ENCODE measurements at places on chromosomes 7 and 10.

DNA sequence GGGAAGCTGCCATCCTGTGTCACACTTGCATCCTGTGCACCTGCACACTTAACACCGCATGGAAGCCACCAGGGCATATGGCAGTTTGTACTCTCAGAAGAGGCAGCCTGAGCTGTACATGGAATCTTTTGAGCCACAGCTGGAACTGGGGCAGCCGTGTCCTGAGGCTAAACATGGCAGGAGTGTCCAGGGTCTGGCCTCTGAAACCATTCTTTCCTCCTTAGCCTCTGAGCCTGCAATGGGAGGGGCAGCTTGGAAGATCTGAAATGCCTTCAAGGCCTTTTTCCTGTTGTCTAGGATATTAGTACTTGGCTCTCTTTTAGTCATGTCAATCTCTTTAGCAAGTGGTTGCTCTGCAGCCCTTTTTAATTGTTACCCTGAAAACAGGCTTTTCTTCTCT lies 16.4 kb downstream of the PLCE1 start:
- no peak for DNase-seq

GRCh38 chr10:13993169-13993568 lies 337.6 kb downstream of the FRMD4A start:
- DNase-seq, result no peak

DNA sequence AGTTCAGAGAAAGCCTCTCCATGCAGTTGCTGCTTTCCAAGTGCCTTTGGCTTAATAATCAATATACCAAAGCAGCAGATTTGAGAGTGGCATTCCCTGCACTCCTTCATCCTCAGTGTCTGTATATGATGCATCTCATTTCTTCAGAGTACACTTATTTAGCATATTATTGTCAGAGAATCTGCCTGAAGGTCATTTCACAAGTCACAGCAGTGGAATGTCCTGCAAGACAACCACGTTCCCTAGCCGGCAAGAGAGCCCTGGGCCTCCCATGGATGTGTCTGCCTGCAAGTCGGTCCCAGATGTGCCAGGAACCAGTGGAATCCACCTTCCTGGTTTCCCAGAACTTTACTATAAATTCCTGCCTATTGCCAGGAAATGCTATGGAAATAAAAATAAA lies 289.4 kb upstream of the IGFBP3 start:
- no peak for DNase-seq

DNA sequence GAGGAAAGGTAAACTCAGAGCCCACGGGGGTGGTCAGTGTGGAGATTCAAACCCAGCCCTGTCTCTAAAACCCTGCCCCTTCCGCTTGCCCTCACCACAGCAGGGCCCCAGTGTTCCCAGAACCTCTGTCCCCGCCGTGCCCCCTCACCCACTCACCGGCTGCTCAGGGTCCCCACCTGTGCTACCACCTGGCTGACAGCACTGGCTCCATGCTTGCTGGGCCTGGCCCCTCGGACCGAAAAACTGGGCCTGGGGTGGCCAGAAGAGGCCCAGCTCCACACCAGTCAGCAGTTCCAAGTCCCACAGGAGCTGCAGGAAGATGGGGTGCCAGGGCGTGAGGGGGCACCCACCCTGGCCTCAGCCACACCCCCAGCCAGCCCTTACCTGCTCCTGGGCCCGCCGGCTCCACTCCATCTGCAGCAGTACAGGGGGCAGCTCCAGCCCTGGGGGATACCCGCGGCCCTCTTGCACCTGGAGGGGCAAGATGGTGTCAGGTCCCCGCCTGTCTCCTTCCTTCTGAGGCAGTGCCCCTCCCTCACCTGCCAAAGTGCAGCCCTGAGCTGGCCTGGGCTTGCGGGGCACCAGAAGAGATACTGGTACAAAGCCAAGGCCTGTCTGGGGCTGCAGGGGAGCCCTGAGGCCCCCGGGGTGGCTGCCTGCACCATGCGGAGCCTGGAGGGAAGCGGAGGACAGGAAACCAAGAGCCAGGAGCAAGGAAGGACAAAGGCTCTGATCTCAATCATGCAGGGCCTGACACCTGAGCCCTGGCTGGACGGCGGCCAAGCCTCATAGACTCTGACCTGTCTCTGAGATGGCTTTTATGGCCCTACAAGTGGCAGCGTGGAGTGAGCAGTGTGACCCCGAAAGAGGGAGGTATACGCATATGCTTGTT lies 11.7 kb downstream of the ATP6V1F start:
- no peak for DNase-seq

DNA sequence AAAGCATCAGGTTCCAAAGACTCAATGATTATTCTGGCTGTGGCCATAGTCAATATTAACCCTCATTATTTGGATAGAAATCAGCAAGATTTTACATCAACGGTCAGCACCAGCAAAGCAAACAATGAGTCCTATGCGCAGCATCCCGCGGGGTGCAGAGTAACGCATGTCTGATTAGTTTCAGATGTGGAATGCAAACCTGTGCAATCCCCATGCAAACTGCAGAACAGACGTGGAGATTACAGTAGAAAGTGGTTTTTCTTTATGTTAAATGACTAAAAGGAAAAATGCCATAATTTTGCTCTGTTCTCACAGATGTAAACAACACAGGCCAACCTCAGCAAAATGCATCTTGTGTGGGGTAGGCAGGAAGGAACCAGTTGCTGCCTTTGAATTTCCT lies 258.1 kb upstream of the GRB10 start:
- DNase-seq, result no peak

- DNase-seq, result no peak
Measured at GRCh38 chr10:123021517-123021916, 12.7 kb downstream of the ACADSB start.

- no peak for DNase-seq
Measured at GRCh38 chr10:28939281-28940157, 262.2 kb downstream of the BAMBI start.

DNA sequence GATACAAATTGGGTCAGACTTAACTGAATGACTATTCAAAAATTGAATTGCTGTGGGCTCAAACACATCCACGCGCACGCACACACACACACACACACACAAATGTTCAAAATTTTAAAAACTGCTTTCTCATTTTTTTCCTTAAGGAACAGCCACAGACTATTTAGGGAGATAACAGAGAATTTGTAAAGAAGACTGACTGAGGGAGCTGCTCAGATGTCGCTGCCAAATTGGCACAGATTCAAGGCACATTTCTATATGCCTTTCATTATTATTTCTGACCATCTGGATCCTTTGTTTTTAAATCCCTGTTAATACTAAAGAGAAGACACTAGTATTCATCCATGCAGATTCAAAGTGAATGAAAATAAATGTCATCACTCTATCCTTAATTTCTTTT lies 154.8 kb downstream of the DGKB start:
- no peak for DNase-seq

DNA sequence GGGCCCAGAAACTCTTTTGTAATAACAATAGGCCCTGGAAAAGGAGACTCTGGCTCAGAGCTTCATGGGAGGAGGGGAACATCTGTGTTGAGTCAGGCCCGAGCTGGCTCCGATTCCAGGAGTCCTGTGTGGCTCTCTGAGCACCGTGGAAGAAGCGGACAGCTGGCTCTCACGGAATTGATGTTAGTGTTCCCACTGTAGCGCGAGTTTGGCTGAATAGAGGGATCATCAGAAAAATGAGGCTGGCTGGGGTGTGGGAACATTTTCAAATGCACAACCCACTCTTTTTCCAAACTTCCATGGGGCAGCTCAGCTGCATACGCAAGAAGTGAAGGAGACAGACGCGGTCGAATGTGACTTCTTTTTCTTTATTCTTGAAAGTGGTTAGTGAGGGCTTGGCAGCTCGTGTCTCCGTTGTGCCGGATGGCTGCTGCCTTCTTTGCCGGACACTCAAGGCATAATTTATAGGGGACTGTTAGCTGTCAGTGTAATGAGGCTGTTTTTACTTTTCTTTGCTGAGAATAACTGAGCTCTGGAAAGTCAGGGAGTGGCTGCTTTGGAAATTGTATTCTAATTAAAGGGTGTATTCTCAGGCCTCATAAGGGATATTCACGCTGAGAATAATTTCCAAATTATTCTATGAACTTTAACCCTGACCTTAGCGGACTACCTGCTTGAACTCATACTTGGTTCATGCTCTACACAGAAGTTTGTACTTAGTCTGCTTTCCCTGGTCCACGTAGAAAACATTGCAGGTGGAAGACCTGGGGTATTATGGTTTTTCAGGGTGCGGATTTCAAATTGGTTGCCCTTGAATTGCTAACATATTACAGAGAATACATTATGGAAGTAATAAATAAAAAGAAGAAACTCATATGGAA lies 23.1 kb downstream of the MDFIC start:
- DNase-seq, result no peak

DNA sequence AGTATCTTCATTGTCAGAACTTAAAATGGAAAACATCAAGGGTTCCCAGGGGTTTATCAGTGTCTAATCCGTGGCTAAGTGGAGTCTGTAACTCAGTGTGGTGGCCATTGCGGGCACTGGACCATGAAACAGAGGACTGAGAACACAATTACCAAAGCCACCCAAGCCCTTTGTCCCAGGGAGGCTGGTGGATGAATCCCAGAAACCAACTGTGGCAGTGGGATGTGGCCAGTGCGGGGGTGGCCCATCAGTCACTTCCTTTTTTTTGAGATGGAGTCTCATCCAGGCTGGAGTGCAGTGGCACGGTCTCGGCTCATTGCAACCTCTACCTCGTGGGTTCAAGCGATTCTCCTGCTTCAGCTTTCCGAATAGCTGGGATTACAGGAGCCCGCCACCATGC lies 61.8 kb downstream of the TACC2 start:
- DNase-seq, result no peak

DNA sequence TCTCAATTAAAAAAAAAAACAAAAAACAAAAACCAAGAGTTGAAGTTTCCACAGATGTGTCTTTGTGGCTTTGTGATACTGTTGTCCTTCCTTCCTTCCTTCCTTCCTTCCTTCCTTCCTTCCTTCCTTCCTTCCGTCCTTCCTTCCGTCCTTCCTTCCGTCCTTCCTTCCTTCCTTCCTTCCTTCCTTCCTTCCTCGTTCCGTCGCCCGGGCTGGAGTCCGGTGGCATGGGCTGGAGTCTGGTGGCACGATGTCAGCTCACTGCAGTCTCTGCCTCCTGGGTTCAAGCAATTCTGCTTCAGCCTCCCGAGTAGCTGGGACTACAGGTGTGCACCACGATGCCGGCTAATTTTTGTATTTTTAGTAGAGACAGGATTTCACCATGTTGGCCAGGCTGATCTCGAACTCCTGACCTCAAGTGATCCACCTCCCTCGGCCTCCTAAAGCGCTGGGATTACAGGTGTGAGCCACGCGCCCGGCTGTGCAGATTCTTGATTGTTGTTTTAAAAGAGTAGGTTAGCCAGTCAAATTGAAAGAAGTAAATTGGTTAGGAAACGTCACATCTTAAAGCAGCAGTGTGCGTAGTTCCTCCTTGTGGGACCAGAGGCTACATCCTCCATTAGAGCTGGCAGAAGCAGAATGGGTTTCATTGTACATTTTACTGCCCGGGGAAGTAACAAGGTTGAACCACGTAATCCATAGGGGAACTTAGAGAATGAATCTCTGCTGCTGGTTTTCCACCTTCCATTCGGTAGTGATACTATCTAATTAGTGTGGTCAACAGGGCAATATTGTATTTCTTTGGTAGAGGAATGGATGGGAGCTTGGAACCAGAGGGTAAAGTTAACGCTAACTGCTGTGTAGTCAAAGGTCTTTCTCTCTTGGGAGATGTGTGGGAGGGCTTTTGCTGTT lies 20.6 kb downstream of the DNAJB6 start:
- no peak for DNase-seq

- no peak for DNase-seq
Measured at GRCh38 chr10:93873420-93874115, 20.2 kb upstream of the SLC35G1 start.

DNA sequence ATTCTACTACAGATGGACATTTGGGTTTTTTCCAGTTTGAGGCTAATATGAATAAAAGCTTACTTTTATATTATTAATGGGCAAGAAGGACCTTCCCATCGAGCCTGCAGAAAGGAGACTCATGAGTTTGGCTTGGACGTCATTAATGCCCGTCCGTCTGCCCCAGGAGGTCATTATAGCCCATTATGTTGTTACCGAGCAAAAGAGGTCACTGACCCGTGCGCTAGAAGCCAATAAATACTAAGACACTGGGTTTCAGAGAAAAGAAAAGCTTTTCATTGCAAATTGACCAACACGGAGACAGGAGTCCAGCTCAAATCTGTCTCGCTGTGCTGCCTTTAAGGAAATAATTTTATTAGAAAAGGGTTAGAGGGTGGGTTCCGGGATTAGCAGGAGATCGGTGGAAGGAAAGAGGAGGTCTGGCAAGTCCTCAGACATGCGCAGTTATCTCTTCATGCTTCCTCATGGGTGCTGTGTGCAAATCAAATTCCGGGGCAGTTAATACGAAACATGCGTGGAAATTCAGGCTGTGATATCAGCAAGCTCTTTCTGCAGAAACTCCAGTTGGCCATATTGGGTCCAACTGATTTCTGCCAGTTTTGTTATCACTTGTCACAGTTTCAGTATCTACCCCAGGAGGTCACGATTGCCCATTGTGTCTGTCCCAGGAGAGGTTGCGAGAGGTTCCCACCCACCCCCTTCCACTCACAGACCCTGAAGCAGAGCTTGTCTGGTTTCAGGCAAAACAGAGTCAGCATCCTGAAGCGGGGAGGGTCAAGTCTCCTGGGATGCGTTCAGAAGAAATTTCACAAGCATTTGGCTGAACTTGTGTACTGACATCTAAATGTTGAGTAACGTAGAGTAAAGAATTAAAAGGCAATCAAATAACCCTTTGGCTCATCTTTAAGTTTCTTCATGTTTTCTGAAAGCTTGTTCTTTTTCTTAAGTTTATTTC lies 1.1 kb upstream of the GALNTL5 start:
- DNase-seq, result no peak

DNA sequence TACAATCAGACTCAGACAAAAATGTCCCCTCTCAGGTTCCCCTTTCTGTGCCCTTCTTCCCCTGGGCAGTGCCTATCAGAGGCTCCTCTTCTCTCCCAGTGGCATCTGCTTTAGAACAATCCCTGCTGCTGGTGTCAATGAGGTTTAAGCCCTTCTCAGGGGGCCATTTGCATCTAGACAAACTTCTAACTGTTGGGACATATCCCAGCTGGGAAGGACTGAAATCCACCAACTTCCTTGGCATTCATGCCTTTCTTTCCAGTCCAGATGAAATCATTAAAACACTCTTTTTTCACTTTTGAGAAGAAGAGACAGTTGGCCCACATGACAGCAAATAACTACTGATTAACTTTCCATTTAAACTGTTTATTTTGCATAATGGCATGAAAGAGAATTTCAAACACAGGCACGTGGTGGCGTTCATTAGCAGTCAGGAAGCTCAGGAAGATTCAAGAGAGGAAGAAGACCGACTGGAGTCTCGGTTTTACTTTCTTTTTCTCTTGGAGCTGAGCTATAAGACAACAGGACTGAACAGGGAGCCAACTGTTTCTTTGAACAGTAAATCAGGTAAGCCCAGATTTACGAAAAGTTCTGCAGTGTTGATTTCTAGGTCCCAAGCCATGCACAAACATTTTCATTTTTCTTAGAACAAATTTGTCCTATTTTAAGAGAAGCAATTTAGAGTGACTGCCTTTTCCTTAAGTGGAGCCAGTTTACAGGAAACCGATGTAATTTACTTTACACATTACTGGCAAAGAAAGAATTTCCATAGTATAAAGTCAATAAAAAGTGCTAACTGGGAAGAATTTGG lies at the start of gene GIMAP2:
GIMAP2 (plus strand) TSS at position 488 of the 811 bp plus-strand sequence. CDS start 1,354 bp downstream, outside the sequence.
- DNase-seq, result peak; percentile 34

Measured in activated CD4-positive, alpha-beta T cell treated with anti-CD3 and anti-CD28 coated beads for 48 hours (primary cell).